ENCODE measurements at places on chromosomes 12 and 14.

DNA sequence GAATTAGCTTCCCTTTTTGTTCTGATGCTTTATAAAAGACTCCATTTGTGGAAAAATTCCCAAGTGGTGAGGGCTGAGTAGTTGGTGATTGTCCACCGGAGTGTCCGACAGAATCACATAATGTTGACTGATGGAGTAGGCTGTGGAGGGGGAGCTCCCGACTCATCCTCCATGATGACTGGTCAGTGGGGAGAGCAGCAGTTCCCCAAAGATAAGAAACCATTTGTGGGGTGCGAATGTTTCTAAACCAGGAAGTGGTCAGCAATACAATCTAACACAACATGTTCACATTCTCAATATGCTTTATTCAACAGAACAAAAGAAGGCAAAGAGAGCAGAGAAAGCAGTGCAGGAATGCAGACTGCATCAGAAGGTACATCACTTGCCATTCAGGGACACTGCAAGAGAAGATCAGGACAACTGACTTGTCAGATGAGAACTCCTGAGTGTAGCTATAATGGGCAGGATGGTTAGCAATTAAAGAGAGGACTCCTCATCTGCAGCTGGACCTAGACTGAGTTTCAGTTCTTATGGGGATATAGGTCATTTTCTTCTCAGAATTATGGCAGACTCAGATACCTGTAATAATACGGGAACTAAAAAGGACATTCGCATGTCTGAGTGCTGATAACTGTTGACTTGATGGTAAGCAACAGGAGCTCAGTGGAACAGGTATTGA lies 5.4 kb downstream of the KRT6B start:
- DNase-seq: no peak

GRCh38 chr12:50925342-50925651 lies 27.0 kb upstream of the HIGD1C start:
- DNase-seq: no peak

- DNase-seq: no peak
Measured at GRCh38 chr12:90234472-90234871, 525.8 kb upstream of the ATP2B1 start.

DNA sequence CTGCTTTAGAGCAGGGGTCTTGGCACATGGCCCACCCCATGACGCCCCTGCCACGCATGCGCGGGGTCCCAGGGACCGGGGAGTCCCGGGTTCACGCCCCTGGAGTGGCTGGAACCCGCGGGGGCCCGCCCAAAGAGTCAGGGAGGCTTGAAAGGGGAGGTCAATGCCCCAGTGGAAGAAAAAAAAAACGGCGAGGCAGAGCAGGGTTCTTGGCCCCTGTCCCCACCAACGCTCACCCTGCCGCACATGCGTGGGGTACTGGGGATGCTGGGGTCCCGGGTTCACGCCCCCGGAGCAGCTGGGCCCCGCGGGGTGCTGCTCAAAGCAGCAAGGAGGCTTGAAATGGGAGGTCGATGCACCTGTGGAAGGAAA lies 319.1 kb downstream of the ALG10 start:
- DNase-seq: no peak

DNA sequence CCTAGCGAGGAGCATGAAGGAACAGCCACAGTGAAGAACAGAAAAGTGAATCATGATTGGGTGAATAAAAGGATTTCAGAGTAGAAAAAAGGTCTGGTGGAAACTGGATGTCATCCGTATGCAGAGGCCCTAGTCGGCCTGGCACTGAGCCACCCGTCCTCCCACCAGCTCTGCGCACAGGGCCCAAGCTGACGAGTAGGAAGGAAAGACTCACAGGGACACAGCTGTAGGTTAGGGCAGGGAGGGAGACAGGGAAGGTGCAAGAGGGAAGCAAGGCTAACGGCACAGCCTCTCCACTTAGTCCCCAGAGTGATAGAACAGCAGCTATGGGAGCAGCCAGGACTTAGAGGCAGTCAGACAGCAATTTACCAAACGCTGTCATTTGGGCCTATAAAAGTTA lies 112.6 kb downstream of the KCNK10 start:
- no peak for DNase-seq

- DNase-seq: no peak
Measured at GRCh38 chr12:78120866-78121560, 290.3 kb downstream of the NAV3 start.

GRCh38 chr12:61781021-61781581 lies 479.1 kb upstream of the USP15 start:
- no peak for DNase-seq

- DNase-seq: no peak
Measured at GRCh38 chr14:75702616-75703261, 41.7 kb downstream of the TTLL5 start.

DNA sequence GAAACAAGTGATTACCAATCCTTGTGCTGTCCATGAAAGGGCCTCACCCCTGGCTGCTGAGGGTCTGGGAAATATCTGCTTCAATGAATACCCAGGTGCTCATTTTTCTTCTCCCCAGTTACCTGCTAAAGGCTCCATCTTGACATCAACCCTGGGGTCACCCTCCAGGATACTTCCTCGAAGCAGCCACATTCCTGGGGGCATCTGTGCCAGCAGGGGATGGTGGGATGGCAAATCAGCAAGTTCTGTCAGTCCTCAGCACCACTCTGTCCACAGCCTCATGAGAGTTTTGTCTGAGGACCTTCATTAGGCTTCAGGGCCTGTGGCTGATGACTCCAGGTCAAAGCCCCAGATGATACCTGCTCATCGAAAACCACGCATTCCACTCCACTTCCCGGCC lies 124.8 kb downstream of the ZFP36L1 start:
- no peak for DNase-seq

- no peak for DNase-seq
Measured at GRCh38 chr14:92905667-92906066, 17.3 kb upstream of the CHGA start.

DNA sequence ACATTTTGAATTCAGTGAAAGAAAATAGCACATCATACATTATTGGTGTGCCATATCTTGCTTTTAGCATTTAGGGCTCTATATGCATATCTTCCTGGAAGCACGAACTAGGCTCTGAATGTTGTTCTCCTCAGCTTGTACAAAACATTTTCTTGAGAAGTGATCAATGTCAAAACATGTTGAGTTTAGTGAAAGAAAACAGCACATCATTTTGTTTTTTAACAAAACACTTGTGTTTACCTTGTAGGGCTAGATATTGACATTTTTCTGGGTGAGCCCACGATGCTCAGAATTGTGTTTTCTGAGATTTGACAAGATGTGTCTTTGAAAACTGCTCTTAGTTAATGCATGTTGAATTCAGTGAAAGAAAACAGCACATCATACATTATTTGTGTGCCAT lies 81.0 kb downstream of the ASCL4 start:
- DNase-seq: no peak

DNA sequence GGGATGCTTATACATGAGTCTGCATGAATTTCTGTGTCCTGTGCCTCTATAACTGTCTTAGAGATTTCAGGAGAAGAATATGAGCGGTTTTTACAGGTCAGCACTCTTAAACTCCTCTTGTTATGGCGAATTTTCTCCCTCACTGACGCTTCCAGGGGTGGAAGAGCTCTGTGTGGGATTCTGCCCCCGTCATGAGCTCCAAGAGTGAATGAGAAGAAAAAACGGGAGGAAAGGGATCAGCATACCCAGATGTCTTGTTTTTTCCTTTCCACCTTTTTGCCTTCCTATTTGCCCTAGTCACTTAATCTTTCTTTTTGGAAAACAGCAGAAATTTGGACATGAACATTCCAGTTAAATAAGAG lies 651 bp downstream of the PFKM start:
- no peak for DNase-seq

GRCh38 chr12:75471902-75472890 lies 8.4 kb upstream of the GLIPR1 start:
- DNase-seq: no peak

DNA sequence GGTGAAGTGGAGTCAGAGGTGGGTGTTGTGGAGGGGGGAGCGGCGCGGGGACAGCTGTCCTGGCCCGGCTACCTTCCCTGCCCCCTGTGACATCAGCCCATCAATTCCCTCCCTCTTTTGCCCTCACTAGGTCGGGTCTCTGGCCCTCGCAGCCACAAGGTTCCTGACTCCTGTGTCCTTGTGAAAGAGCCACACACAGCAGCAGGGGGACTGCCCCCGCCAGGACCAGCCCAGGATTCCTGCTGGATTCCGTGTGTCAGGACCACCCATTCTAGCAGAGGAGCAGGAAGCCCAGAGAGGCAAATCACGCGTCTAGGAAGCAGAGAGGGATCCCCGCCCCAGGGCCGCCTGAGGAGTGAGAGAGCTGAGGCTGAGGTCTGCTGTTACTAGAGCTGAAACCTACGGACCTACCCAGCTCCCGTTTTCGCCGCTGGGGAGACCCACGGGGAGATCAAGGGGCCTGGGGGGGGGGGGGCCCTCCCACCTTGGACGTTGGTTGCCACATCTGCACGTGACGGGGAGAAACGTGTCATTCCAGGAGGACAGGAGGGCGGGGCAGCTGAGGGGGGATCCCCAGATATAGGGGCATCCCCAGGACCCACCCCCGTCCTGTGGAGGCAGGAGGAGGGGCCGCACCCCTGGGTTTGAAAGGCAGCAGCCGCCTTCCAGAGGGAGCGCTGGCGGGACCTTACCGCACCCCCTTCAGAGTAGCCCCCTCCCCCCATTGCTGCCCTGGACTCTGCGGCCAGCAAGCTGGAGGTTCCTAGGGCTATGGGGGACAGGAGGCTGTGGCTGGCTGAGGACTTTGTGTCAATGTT lies 12.5 kb upstream of the INF2 start:
- no peak for DNase-seq

DNA sequence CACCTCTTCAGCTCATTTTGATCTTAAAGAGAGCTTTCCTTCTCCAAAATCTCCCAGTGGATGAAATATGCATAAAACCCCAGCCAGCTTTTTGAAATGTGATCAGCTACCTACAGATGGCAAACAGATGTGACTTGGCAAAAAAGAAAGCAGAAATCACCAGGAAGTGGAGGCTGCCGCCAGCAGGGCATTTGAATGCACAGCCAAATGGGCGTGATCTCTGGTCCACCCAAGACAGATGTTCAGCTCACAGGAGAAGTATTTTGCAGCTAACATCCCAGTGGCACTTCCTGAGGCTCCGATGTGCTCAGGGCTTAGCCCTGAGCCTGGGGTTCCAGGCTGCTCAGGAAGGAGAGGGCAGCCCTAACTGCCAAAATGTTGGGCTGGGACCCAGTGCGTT lies 78.3 kb downstream of the LGMN start:
- no peak for DNase-seq

GRCh38 chr12:83323866-83324265 lies 637.2 kb downstream of the TMTC2 start:
- DNase-seq: no peak

- DNase-seq: no peak
Measured at GRCh38 chr12:114355389-114356088, 50.4 kb downstream of the TBX5 start.

DNA sequence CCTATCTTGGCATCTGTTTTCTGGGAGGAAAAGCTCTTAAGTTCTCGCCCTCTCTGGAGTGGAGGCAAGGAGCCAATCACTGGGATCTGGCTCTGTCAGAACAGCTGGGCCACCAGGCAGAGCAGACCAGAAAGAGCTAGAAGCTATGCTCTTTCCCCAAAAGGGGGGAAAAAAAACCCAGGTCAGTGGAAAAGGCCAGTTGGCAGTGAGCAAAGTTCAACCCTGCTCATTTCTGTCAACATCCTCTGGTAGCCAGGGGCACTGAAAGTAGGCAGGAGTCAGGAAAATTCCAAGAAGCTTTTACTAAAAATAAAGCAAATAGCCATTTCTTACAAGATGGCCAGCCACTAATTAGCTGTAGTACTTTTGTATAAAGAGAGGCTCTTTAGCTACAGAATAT lies 36.6 kb upstream of the PAX9 start:
- no peak for DNase-seq

GRCh38 chr12:92297932-92298696 lies 152.5 kb upstream of the BTG1 start:
- no peak for DNase-seq

- no peak for DNase-seq
Measured at GRCh38 chr12:111076611-111077451, 156.5 kb upstream of the MYL2 start.

GRCh38 chr14:71629765-71630492 lies 302.3 kb upstream of the RGS6 start:
- DNase-seq: no peak

DNA sequence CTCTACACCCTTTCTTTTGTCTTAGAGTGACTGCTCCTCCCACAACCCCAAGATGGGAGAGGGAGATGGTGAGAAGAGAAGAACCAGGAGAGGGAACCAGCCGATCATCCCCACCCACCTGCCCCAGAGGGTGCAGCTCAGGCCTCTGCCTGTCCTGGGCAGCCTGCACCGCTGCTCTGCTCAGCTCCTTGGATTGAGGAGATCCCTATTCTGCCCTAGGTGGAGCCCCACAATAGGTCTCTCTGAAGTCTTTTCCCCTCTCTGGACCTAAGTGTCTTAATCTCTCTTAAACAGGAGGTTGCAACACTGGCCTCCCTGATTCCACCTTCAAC lies 2.2 kb downstream of the ANKRD33 start:
- DNase-seq: no peak

DNA sequence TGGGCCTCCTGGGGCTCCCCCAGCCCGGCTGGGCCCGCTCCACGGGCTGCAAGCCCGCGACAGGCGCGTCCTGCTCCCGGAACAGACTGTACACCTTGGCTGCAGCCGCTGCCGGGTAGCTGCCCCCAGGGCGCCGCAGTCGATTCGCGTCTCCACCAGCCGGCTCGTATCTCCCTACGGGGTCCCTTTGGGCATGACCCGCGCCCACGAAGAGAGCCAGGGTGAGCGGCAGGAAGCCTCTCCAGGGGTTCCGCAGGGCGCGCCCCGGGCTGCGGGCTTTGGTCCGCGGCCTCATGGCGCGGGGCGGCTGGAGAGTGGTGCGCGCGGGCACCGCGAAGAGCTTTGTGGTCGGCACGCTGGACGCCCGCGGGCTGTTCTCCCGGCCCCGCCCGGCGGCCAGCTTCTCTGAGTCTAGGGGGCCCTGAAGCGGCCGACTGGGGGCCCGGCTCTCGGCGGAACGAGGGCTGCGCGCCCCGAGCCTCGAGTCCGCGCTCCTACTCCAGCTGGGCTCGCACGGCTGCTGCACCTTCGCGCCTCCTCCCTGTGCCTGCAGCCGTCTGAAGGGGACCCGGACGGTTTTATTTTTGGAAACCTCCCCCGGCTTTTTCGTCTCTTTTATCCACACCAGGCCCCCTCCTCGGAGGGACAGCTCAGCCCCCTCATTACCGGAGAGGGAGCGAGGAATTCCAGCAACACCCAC lies at the start of gene LTBP2:
LTBP2 (minus strand) TSS at position 588 of the 700 bp plus-strand sequence; CDS start at position 295, 293 bp downstream.
- no peak for DNase-seq

DNA sequence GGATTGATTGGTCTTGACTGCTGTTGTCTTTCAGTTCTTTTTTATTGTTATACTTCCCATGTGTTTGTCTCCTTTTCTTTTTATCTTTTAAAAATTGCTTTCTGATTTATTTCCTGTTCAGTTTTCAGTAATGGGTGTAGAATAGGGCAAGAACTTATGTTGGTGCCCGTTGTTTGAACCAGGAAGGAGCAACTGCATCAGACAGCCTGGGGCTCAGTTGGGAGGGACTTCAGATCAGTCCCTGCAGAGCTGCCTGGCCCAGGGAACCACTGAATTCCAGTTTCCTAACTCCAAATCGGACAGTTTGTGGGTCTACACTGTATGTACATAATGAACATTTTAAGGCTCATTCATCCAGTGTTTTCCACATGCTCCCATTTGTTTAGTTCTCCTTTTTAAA lies 64.9 kb downstream of the FBXO34 start:
- no peak for DNase-seq

Measured in NCI-H1436 treated with DMSO at 0.1 percent for 48 hours (cell line).